RWPE2 (cell line): ENCODE measurements at places on chromosomes 2 and 18.

DNA sequence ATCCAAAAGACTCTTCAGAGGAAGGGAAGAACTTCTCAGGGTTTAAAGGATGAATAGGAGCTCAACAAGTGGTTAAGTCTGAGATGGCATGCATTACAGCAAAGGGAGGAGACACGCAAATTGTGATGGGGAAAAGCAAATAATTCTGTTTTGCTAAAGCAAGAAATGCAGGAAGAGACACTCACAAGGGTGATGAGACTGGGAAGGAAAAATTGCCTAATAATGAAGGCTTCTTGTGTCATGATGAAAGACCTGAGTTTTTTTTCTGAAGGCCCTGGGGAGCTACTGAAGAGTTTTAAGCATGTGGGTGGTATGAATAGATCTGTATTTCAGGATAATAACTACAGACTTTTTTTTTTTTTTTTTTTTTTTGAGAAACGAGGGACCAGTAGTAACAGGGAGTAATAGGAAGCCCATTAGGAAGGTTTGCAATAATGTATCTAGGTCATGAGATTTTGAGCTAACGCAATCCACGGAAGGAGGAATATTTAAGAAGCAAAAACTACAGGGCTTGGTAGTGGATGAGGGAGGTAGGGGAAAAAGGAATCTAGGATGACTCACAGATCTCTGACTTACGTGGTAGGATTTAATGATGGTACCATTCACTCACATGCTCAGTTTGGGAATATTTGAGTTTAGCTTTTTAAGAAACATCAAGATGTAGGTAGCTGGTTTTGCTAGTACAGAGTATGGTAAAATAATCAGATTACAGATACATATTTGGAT lies 16.0 kb upstream of the SERPINB3 start:
- no peak for DNase-seq

DNA sequence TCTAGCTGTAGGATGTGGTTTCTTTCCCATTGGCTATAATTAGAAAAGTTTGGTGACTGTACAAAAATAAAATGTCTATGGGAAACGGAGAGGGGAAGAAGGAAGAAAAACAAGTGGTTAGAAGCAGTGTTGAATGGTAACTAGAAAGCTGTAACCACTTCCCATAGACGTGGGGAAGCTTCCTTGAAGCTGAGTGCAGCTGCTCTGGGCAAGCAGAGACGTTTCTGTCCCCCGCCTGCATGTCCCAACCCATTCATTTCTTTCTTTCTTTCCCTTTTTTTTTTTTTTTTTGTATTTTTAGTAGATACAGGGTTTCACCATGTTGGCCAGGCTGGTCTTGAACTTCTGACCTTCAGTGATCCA lies 367.8 kb upstream of the HS6ST1 start:
- no peak for DNase-seq

- no peak for DNase-seq
Measured at GRCh38 chr18:43563780-43564179, 286.5 kb upstream of the SYT4 start.

DNA sequence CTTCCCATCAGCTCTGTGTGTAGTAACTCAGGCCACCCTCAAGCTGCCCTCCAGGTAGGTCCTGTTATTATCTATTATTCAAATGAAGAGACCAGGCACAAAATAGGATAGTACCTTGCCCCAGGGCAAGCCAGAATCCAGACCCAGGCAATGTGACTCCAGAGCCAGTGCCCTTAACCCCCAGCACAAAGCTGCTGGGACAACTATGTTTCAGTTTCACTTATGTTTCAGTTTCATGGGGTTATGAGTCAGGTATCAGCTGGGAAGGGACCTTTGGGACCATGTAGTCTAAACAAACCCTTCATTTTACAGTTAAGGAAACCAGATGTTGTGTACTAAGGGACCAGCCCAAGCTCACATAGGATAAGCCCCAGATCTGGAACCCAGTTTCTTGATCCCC lies 10.0 kb downstream of the HK2 start:
- DNase-seq: no peak
